ENCODE measurements at places on chromosomes 5 and 9.

GRCh38 chr5:54325272-54325609 is 14.9 kb upstream of the ARL15 start:
- DNase-seq: no peak

GRCh38 chr9:112124156-112124555 is 50.9 kb downstream of the SUSD1 start:
- no peak for DNase-seq

DNA sequence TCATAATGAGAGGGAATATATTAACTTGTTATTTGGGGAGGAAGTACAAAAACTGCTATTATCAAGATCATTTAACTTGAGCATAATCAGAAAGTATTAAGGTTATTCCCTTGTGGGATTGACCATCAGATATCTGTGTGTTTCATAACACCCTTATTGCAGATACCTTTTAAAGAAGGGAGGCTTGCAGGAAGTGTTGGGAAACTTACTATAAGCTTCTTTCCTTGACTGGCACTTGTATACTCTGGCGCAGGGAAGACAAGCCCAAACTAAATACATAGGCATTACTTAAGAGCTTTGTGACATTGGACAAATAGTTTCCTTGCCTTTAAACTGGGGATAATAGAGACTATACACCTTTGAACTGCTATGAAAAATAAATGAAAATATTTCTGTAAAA is 50.9 kb downstream of the PIK3R1 start:
- no peak for DNase-seq

DNA sequence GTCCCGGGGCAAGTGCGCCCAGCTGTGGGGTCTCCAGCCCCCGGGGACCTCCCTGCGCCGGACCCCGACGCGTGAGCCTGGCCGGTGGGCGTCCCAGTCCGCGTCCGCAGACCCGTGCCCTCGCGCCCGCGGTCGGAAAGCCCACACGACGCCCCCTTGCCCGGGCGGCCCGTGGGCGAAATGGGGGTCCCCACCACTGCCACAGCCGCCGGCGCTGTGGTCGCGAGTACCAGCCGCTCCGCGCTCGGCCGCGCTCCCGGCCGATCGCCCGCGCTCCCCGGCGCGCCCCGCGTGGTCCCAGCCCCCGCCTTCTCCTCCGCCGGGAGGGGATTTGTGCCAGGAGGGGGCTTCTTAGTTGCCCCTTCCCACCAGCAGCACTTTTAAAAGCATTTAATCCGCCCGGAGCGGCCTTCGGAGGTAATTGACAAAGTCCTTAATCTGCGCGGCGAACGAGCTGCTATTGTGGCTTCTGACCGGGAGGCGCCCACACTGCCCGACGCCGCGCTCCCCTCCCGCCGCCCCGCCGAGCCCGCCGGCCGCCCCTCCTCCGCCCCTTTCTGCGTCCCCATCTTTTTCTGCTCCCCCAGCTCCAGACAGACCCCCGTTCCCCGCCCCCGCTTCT is 469 bp upstream of the FIBCD1 start:
- DNase-seq: no peak

- DNase-seq: no peak
These were observed 70.0 kb downstream of the SECISBP2 start for GRCh38 chr9:89388084-89388867.

- DNase-seq: no peak
These were observed 6.8 kb downstream of the PIP5KL1 start for GRCh38 chr9:127923771-127924170.

GRCh38 chr5:12652201-12652600 is 748.0 kb upstream of the CTNND2 start:
- DNase-seq: no peak

DNA sequence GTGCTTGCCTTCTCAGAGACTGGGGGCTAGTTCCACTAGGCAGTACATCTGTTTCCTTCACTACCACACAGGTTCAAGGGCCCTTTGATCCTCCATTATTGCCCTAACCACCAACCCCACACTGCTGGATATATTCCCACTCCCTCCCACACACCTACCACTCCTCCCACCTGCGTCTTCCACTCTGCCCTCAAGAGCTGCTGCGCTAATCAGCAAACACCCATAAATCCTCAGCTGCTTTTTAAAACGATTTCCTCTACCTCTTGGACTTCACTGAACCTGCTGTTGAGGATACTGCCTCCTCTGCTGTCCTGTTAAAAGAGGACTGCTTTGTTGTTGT is 120.9 kb downstream of the MAPKAP1 start:
- no peak for DNase-seq

DNA sequence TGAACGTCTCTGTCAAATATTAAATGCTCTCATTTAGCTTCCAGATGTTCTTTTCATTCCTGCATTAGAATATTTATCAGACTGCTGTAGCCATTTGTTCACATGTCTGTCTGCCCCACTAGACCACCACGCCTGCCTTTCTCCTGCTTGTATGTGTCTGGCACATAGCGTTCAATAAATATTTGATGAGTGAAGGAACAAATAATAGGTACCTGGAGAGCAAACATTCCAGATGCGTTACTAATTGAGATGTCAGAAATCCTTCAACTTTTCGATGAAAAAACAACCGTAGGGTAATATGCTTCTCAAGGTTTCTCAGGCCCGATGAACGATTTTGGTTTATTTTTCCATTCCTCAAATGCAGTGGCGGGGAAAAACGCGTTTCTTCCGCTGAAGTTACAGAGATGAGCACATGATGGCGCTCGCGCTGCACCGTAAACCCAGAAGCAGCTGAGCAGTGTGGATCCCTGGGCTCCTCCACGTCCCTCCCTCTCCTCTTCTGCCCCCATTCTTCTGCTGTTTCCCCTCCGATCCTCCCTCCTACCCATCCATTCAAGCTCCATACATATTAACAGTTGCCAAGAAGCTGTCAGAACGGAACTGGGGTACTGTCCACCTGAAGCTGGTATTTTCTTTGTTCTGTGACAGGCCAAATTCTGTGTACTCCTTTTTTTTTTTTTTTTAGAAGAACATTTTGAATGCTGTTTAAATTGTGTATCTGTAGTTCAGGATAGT is 245.4 kb downstream of the MPDZ start:
- DNase-seq: no peak

DNA sequence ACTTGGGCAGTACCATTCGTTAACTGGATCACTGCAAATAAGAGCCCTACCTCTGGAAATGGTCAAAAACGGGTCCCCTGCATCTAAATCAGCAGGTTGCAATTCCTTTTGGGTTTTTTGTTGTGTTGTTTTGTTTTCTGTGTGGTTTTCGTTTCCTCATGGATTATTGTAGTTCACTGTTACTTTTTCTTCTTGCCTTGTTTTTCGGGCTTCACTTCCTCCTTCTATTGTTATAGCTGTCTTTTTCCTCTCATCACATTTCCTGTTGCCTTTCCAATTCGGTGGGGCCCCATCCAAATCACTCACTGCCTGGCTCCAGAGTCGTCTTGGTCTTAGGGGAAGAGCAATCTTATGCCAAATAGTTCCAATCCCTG is 8.7 kb upstream of the SSBP2 start:
- DNase-seq: no peak

DNA sequence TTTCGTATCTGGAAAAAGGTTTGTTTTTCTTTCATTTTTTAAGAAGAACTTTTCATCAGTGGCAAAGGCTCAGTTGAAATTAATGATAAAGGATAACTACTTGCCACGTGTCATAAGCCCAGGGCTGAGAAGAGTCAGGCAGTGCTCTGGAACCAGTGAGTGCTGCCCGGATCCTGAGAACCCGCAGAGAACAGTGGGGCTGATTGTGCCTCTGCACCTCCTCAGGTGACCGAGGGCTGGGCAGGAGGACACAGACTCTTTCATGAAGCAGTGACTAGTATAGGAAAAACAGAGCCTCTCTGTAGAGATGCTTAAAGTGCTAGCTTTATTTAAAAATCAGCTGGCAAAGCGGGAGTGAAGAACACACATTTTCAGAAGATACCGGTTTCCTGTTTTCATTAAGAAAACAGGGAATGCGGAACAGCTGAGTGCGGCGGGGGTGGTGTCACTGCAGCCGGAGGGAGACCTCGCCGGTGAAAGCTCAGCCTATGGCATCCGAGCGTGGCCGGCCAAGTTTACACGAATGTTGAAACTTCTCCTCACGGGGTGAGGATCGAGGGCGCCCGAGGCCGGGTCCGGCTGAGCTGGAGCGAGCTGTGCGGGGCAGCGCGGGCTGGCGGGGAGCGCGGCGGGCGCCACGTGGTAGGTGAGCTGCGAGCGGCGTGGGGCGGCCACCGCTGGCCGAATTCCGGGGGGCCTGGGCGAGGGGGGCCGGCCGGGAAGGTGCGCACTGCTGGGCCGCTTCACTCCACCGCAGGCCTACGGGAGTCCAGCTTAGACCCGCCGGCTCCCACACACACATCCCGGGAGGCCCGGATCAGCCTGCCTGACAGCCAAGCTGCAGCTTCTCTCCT is 134.7 kb upstream of the DMRT1 start:
- DNase-seq: no peak

DNA sequence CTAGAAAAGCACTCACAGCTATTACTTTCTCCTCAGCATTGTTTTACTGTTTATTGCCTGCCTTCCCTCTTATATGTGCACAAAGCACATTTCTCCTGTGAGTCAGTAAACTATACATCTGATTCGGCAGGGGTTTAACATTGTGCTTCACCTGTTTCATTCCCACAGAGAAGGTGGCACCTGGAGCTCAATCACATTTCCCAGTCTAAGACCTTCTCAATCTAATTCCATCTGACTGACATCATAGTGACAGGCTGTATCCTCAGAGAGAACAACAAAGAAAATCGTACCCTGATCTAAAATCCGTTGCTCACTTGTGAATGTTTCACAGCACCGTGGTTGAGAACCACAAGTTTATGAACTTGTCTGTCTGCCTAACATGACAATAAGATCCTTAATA is 92.4 kb upstream of the CAST start:
- DNase-seq: no peak

DNA sequence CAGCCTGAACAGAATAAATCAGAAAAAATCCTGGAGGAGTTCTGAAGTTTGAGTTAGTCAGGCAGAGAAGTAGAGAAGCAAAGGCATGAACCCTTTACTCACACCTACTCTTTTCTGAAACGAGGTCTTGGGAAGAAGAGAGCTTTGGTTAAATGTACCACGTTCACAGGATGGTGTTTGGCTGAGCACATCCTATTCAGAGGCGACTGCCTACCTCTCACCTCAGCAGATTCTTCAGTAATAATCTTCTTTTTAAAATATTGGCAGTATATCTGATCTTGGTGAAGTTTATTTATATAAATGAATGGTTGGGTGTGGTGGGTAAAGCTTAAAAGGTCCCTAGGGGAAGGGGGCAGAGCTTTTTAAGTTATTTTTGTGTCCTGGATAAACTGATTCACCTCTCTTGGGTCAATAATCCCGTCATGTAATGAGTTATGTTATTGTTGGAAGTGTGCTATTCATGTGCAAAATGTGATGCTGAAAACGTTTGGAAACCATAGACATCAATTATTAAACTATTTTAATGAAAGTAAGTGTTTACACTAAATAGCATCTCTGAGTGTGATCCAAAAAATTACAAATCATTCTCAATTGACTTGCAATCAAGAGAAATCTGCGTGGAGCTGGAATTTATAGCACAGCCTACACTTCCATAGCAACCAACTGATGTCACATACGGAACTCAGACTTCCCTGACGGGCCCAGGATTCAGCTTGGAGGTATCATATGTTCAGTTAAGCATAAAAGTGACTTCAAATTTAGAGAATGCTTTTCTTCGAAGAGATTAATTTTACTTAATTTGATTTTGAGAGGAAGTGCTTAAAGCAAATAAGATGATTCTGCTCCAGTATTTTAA is 94.3 kb upstream of the EQTN start:
- no peak for DNase-seq

DNA sequence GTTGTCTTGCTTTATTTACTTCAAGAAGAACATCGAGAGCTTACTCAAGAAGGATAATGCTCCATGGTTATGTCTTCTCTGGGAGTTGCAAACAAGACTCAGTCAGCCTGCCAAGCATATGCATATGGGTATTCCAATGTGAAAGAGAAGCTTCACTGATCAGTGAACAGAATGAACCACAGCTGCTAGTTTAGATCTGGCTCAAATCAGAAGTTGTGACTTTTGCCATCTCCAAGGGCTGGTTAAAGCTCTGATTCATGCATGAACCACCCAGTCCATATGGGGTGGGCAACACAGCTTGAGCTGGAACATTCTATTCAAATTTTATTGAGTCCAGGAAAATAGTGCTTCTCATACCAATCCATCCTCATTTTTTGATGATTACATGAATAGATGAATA is 50.0 kb downstream of the ATPSCKMT start:
- no peak for DNase-seq

GRCh38 chr9:106745876-106746275 is 117.1 kb upstream of the ZNF462 start:
- no peak for DNase-seq

DNA sequence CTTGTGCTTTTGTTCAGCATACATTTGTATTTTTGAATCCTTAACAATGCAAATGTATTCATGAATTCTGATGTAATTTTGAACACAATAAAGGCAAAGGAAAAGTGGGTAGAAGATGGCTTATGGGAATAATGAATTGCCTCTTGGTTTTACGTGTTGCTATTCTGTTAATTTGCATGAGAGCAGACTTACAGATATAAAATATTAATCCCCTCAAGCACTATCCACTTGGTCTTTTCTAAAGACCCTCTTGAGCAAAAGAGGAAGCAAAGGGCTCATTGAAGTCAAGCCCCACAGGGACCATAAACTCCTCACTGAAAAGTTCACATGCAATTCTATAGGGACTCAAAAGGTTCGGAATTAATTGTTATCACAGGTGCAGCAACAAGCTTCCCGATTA is 51.9 kb downstream of the OSTF1 start:
- no peak for DNase-seq

GRCh38 chr5:14870337-14871213 is 1.0 kb downstream of the ANKH start:
- DNase-seq: peak; percentile 46
